Spinal cord (tissue), 10 donors: ENCODE measurements at places on chromosomes 7 and 10. TPM values are rescaled to one million over a fixed set of nuclear protein-coding genes. Genes with fewer than 3 reads are reported as not detected.

The ARMH3 gene
- total RNA-seq: 14.0 TPM

The FAM180A gene
- 0.99 TPM for total RNA-seq

The GNAT3 gene
- not detected for total RNA-seq

The ZNF727 gene
- 1.5 TPM for total RNA-seq

The CHRM2 gene
- 29.1 TPM for total RNA-seq

The ASAH2B gene
- 8.9 TPM for total RNA-seq

The RBM20 gene
- total RNA-seq: 2.0 TPM

The PKD2L1 gene
- total RNA-seq: 0.59 TPM

The ZNF488 gene
- 8.2 TPM for total RNA-seq

The BCCIP gene
- 39.8 TPM for total RNA-seq

The RBP3 gene
- not detected for total RNA-seq

The RGS10 gene
- total RNA-seq: 34.5 TPM

- H3K27ac ChIP-seq: no peak overlapping the region
- H3K27me3 ChIP-seq: no peaks in the 10 kb centered on the region
- DNase-seq: no peak
- H3K36me3 ChIP-seq: no peaks in the 10 kb centered on the region
- H3K4me1 ChIP-seq: no peaks in the 10 kb centered on the region
Observed at GRCh38 chr7:105826143-105826542, 50.3 kb downstream of the ATXN7L1 start.

DNA sequence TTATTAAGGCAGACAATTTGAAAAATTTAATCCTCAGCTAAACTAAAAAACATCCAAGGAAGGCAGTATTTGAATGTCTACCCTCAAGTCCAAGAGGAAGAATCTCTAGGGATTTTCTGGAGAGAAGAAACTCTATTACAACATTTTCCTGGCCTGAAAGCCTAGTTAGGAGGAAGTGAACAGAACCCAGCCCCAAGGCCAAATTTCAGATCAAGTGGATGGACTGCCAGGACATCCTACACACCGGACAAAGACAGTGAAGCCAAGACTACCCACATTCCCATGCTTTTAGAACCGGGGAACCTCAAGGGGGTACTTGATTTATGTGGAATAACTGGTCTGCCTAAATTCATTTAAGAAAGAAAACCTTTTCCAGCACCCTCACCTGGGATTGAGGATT is 108.9 kb upstream of the MEOX2 start:
- H3K36me3 ChIP-seq: no peaks in the 10 kb centered on the region
- DNase-seq: no peak
- no peak overlapping the region for H3K4me3 ChIP-seq
- no peaks in the 10 kb centered on the region for H3K27me3 ChIP-seq
- no peak overlapping the region for H3K27ac ChIP-seq

GRCh38 chr10:49223205-49223604 is 35.0 kb upstream of the TMEM273 start:
- no peaks in the 10 kb centered on the region for H3K36me3 ChIP-seq
- no peak overlapping the region for H3K27ac ChIP-seq
- H3K27me3 ChIP-seq: no peaks in the 10 kb centered on the region
- no peak overlapping the region for H3K4me3 ChIP-seq
- no peak for DNase-seq
- H3K4me1 ChIP-seq: peaks cover 5% of the 10 kb centered on the region

- DNase-seq: no peak
- no peaks in the 10 kb centered on the region for H3K36me3 ChIP-seq
- no peak overlapping the region for H3K27ac ChIP-seq
- no peak overlapping the region for H3K4me3 ChIP-seq
Observed at GRCh38 chr7:77269360-77270093, 69.9 kb upstream of the FGL2 start.

DNA sequence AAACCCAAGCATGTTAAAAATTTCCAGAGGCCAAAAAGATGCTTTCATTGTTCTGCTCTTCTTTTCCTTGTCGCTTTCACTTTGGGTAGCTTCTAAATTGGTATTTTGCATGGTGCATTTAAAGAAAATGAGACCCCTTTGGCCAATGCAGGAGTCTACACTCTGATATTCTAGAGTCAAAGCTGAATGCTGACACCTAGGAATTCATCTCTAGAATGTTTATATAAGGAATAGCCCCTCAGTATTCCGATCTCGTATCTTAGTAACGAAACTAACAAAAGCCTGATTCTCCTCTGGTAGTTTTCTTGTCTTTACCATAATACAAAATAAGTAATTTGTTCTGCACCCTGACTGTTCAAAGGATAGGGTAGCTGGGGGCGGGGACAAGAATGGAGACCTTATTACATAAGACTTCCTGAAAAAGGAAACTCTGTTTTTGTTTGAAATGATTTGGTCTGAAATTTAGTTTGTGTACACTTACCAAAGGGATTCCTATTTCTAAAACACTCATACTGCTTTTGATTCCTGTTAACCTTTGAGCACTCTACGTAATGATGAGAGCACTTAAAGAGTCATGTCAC is 17.1 kb downstream of the IKZF1 start:
- H3K36me3 ChIP-seq: no peaks in the 10 kb centered on the region
- no peak overlapping the region for H3K4me3 ChIP-seq
- DNase-seq: peak; percentile 23
- no peaks in the 10 kb centered on the region for H3K4me1 ChIP-seq
- no peak overlapping the region for H3K27ac ChIP-seq
- no peaks in the 10 kb centered on the region for H3K27me3 ChIP-seq

- H3K27me3 ChIP-seq: no peaks in the 10 kb centered on the region
- DNase-seq: peak; percentile 7
- peaks cover 22% of the 10 kb centered on the region for H3K36me3 ChIP-seq
- H3K27ac ChIP-seq: peak overlapping the region; percentile 95
Observed at GRCh38 chr10:14838582-14839304, 637 bp downstream of the HSPA14 start.

DNA sequence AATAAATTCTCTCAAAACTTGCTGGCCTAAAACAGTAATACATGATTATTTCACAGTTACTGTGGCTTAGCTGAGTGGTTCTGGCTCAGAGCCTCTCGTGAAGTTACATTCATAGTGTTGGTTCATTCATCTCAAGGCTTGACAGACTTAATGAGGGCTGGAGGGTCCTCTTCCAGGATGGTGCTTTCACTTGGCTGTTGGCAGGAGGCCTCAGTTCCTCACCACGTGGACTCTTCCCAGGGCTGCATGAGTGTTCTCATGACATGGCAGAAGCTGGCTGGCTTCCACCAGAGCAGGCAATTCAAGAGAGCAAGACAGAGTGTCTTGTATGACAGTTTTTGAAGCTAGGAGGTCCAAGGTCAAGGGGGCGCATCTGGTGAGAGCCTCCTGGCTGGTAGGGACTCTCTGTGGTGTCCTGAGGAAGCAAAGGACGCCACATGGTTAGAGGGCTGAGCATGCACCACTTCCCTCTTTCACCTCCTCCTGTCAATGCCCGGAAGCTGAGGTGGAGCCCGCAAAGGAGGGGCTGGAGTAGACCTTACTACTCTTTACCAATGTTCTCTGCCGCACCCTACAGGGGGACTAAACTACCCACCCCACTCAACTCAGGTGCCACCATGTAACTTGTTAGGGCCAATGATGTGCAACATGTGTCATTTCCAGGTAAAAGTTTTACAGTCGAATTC is 58.2 kb upstream of the YAE1 start:
- H3K27ac ChIP-seq: no peak overlapping the region
- no peaks in the 10 kb centered on the region for H3K4me1 ChIP-seq
- no peak for DNase-seq
- no peak overlapping the region for H3K4me3 ChIP-seq

DNA sequence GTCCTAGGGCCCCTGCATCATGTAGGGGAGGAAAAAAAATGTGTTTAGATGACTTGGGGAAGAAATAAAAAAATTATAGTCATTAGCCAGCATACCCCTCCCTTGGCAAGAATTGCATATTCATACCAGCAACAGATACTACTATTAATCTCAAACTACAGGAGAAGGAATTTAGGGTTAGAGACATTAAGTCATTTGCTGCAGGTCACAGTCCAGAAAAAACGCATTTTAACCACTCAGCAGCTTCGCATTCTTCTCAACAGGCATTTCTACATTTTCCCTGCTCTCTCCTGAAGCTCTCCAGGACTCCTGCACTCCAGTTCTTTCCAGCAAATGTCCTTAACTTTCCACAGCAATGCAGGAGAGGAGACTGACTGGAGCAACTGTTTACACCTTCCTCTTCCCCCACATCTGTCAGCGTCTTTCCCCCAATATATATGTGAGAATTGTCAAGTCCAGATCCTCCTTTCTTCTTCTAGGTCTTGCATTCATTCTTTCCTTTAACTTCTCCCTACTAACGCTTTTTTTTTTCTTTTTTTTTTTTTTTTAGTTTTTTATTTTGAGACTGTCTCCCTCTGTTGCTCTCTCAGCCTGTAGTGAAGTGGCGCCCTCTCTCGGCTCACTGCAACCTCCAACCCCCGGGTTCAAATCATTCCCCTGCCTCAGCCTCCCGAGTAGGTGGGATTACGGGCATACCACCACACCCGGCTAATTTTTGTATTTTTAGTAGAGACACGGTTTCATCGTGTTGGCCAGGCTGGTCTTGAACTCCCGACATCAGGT is 35.6 kb downstream of the PRPS1L1 start:
- no peak for DNase-seq
- H3K27ac ChIP-seq: no peak overlapping the region
- no peaks in the 10 kb centered on the region for H3K36me3 ChIP-seq
- no peak overlapping the region for H3K4me3 ChIP-seq
- no peaks in the 10 kb centered on the region for H3K27me3 ChIP-seq
- H3K4me1 ChIP-seq: no peaks in the 10 kb centered on the region

DNA sequence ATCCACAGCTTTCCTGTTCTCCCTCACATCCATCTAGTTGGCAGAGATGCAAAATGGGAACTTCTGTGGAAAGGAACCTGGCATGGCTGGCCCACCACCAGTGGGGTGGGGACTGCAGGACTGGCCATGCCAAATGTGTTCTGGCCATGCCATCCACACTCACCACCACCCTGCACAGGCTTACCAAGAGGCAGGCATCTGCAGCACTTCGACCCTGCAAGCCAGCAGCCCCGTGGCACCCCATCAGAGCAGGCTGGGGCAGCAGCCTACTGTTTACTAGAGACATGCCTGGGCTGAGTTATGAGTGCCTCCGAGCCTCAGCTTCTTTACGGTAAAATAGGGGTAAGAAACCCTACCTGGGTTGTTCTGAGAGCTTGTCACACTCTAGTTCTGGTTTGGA is 313.1 kb downstream of the PLXNA4 start:
- H3K27ac ChIP-seq: no peak overlapping the region
- H3K27me3 ChIP-seq: no peaks in the 10 kb centered on the region
- H3K36me3 ChIP-seq: no peaks in the 10 kb centered on the region
- DNase-seq: no peak
- H3K4me3 ChIP-seq: no peak overlapping the region
- peaks cover 19% of the 10 kb centered on the region for H3K4me1 ChIP-seq

GRCh38 chr7:117809958-117810357 is 63.3 kb downstream of the CTTNBP2 start:
- no peak for DNase-seq
- H3K4me3 ChIP-seq: no peak overlapping the region
- no peaks in the 10 kb centered on the region for H3K27me3 ChIP-seq

DNA sequence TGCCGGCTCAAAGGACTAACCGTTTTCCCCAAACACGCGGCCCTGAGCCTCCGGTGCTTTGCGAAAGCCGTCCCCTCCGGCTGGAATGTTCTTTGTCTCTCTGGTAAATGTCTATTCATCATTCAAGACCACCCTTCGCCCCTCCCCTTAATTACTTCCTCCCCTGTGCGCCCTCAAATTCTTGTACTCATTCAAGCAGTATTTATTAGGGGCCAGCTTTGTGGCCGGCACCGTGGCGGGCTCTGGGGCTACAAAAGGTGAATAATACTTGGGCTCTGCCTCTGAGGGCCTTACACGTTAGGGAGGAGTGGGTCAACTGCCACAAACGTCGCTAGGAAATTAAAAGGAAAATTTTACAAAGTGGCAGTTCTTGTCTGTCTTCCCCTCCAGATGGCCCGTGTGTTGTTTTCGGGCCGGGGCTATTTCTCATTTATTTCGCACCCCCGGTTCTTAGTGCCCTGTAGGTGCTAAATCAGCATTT is 1.5 kb upstream of the MEST start:
- H3K4me3 ChIP-seq: peak overlapping the region; percentile 59
- H3K36me3 ChIP-seq: peaks cover 13% of the 10 kb centered on the region
- H3K27me3 ChIP-seq: no peaks in the 10 kb centered on the region
- no peak for DNase-seq
- peaks cover 31% of the 10 kb centered on the region for H3K4me1 ChIP-seq

DNA sequence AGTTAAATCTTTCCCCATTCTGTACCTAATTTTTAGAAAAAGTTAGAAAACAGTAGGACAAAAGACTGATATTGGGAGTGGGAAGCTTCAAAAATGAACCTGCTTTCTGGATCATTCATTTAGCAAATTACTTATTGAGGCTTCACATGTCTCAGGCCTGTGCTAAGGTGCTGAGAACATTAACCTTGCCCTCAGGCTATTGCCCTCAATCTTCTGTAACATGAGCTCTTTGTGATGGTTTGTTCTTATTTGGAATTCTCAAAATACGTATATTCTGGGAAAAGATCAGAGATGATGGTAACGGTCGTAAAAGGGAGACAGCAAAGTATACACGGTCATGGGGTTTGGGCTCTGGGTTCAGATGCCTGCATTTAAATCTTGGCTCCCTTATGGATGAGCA is 39.5 kb upstream of the PRKG1 start:
- no peaks in the 10 kb centered on the region for H3K4me1 ChIP-seq
- no peaks in the 10 kb centered on the region for H3K27me3 ChIP-seq
- H3K4me3 ChIP-seq: no peak overlapping the region

- no peaks in the 10 kb centered on the region for H3K36me3 ChIP-seq
- no peaks in the 10 kb centered on the region for H3K27me3 ChIP-seq
- DNase-seq: no peak
- no peak overlapping the region for H3K27ac ChIP-seq
Observed at GRCh38 chr10:63553473-63553872, 32.3 kb downstream of the REEP3 start.

DNA sequence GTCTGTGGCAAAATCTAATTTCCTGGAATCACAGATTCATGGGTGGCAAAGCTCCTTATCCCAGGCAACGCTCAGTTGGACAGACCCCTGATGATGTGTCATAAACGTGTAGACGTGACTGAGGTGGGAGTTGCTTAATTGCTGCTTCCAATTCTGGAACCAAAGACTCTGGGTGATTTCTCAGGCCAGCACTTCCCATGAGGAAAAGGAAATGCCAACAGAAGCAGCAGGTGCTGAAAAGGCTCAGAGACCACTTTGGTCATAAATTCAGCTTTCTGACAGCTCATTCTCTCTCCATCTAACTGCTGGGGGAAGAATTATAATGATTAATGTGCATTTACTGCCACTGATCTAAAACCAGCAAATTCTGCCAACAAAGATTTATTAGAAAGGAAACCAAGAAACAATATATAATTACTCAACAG is 88.7 kb downstream of the OSBPL3 start:
- no peaks in the 10 kb centered on the region for H3K27me3 ChIP-seq
- DNase-seq: no peak
- H3K36me3 ChIP-seq: no peaks in the 10 kb centered on the region
- H3K4me3 ChIP-seq: no peak overlapping the region
- H3K4me1 ChIP-seq: no peaks in the 10 kb centered on the region
